ENCODE measurements at places on chromosomes 2 and 18.

DNA sequence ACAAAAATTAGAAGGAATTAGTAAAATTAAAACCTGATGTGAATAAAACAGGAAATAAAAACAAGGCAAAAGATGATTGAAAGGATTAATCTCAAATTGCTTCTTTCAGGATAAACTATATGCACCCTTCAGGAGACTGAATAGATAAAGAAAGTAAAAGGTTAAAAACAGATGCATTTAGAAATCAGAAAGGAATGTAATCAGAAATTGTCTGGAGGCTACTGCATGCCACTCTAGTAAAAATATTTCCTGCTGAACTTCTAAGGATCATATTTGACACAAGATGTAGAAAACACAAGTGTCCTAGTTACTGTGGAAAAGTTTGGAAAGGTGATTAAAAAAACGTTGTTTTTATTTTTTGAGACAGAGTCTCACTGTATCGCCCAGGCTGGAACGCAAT lies 16.2 kb downstream of the CHCHD5 start:
- DNase-seq: no peak

DNA sequence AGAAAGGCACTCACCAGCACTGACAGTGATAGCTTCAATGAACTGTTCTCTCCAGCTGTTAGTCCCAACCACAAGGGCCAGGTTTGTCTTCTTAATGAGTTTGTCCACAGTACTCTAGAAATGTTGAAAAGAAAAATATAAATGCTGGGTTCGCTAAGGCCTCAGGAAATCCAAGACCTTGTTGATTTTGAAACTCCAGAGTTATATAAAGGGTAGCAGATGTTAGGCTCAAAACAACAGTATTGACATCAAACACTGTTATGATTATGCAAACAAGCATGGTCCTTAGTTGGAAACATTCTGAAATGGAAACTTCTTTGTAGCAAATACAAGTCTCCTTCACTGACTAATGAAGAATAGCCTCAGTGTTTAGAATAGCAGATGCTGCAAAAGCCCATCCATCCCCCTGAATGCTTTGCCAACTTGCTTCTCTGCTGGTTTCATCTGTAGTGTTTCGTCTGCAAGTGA lies 291.1 kb downstream of the SLC8A1 start:
- no peak for DNase-seq

DNA sequence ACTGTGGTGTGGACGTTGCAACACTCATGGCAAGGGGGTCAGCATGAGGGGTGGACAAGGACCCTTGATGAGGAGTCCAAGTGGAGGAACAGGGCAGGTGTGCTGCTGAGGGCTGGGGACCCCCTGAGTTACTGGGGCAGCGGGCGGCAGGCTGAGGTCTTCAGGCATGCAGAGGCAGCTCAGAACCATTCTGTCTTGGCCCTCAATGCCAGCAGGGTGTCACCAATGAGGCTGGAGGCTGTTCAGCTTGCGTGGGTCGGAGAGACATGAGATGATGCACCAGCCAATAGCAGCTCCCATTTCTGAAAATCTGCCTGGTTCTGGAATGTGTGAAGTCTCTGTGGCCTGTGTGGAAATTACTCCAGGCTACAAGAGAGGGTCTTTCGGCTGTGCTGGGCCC lies 105.4 kb downstream of the INHBB start:
- no peak for DNase-seq

DNA sequence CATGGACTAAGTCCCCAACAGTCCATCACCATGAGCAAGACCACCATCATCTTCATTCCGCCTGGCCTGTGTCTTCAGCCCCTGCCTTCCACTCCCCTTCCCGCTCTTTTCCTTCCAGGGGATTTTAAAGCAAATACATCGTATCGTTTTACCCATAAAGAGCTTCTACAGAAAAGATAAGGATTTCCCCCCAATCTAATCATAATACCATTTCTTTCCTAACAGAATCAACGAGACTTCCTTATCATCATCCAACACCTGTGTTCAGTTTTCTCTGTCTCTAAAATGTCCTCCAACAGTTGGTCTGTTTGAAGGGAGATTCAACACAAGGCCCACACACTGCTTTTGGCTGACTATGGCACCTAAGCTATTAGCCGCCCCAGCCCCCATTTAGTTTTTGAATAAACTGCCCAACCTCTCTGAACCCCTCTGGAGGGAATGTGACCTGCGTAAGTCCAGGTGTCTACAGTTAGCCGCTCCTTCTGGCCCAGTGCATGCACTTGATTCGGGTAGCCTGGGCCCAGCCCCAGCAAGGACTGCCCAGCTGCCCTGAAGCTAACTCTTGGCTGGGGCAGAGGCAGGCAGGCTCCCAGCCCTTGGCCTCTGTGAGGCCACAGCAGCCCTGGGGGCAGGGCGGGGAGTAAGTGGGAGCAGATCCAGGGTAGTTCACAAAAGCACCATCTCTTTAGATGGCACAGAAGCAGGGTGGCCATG lies 25.3 kb upstream of the SEMA4C start:
- no peak for DNase-seq

DNA sequence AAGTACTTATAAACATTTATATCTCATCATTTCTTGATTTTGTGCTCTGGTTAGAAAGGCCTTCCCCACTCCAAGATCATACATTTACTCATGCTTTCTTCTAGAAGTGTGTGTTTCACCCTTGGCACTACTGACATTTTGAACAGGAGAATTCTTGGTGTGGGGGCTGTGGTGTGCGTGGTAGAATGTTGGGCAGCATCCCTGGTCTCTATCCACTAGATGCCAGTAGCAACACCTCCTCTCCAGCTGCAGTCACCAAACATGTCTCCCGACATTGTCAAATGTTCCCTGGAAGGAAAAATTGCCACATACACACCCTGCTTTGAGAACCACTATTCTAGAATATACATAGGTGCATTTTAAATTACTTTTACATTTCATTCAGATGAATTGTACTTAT lies 8.7 kb upstream of the TGIF1 start:
- no peak for DNase-seq

GRCh38 chr2:160145471-160145870 lies 54.6 kb downstream of the ITGB6 start:
- no peak for DNase-seq

GRCh38 chr2:96547731-96548171 lies 11.2 kb downstream of the ARID5A start:
- no peak for DNase-seq

GRCh38 chr2:186443851-186444250 lies 42.2 kb upstream of the ZC3H15 start:
- no peak for DNase-seq

DNA sequence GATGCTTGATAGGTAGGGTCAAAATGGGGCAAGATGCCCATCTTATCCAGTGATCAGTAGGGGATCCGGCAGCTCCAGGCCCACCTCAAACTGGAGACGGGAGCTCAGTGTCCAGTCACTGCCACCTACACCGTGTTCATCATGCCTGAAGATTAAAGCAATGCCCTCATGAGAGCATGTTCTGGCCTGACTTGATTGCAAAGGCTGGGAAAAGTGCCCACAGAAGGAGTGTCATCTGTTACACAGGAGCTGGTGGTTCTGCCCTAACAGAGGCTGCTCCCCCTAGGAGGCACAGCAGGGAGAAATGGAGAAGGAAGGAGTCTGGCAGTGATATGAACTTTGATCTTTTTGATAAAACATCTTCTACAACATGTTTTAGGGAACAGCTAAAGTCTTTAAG lies 92.3 kb downstream of the CCBE1 start:
- DNase-seq: no peak

DNA sequence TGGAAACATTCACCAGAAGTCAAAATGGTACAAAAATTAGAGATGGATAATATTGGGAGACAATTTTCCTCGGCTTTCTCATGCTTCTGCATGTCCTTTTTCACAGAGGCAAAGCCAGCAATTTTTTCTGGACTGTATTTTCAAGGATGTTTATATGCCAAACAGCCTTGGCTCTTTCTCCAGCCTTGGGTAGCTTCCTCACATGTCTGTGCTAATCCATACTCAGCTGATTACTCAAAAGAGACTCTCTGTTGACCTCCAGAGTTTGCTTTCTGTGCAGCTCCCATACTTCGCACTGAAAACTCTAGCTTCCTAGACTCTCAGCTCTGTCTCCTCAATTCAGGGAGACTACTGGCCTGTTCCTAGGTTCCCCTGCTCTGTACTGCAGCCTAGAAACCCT lies 10.6 kb downstream of the C18orf63 start:
- DNase-seq: no peak

- no peak for DNase-seq
Observed at GRCh38 chr2:6352906-6353515, 512.7 kb downstream of the CMPK2 start.

DNA sequence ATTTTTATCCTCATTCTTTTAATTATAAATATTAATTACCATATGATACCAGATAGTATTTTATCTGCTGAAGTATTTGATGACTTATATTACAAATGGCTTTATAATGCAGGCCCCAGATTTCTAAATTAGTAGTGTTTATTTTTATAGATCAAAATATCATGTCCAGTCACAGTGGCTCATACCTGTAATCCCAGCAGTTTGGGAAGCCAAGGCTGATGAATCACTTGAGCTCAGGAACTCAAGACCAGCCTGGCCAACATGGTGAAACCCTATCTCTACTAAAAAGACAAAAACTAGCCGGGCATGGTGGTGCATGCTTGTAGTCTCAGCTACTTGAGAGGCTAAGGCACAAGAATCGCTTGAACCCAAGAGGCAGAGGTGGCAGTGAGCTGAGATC lies 100.1 kb upstream of the ARHGAP15 start:
- DNase-seq: no peak

DNA sequence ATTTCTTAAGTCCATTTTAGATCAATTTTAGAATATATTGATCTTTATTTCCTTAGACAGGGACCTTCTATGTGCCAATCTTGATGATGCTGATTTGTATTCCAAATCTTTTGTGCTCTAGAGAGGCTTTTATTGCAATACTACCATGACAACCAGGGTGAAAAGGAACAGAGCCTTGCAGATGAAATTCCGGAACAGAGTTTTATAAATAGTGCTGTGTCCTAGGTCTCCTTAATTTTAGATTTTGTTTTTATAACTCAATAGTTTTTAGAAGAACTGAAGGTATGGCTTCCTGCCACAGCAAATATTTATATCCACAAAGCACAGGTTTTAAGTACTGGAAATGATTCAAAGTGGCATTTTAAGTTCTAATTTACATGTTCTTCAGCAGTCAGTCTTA lies 160.2 kb downstream of the PMAIP1 start:
- DNase-seq: no peak

DNA sequence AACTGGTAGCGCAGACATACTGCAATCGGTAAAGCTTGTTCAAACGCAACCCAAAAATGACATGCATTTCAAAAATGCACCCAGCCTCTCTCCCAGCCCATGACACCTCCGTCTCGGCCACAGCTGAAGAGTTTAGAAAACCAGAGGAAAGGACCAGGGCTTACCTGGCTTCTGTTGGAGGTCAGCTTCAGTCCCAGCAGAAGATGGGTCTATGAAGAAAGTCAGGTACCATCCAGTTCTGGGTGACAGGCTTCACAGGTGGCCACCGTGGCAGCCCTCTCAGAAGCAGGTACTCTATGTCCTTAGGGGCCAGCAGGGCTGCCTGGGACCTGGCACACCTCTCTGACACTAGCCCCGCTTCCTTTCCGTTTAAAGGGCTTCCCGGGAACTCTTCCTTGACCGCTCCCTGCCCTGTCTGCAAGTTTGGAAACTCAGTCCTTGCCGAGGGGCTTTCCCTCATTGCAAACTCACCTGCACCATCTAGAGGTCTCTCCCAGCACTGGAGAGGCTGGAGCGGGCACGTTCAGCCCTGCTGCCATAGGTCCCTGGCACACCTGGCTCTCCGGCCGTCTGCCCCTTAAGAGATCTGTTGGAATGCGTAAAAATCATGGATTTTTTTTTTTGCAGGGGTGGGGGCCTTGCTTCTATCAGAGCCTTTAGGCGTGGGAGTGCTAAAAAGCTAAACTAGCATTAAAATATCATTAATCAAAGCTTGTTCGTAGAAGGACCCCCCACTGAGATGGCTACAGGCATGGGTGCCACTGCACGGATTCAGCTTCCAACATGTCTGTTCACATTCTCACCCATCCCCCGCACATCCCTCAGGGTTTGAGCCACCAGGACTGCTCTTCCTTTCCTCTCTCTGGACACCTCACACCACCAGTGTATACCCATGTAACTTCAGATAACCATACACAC lies at the start of gene EDAR:
Gene EDAR (minus strand): TSS at position 425 of the 918 bp plus-strand sequence. CDS start 58,206 bp downstream, outside the sequence.
- DNase-seq: peak; percentile 63

GRCh38 chr2:237693291-237693994 lies 66.1 kb downstream of the LRRFIP1 start:
- no peak for DNase-seq

GRCh38 chr2:142872882-142873724 lies 4.4 kb upstream of the KYNU start:
- no peak for DNase-seq

Measured in GM10248 (cell line).